ENCODE measurements at places on chromosomes 7 and 10.

DNA sequence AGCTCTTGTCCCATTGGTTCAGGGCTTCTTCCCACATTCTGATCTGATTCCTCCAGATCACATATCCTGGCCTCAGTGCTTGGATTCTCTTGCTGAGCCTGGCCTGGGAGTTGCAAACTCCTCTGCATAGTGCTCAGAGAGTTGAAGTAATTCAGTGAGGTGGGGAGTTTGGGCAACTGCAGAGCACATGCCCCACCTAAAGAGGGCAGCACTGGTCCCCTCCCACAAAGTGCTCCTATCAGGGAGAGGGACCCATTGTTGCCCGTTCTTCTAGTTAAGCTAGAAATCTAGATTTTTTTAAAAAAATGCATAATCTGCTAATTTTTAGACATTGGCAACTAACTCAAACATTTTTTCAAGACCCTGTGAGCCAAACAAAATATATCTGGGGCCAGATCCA, 45.1 kb downstream of the CHN2 start:
- peak; percentile 50 for DNase-seq

DNA sequence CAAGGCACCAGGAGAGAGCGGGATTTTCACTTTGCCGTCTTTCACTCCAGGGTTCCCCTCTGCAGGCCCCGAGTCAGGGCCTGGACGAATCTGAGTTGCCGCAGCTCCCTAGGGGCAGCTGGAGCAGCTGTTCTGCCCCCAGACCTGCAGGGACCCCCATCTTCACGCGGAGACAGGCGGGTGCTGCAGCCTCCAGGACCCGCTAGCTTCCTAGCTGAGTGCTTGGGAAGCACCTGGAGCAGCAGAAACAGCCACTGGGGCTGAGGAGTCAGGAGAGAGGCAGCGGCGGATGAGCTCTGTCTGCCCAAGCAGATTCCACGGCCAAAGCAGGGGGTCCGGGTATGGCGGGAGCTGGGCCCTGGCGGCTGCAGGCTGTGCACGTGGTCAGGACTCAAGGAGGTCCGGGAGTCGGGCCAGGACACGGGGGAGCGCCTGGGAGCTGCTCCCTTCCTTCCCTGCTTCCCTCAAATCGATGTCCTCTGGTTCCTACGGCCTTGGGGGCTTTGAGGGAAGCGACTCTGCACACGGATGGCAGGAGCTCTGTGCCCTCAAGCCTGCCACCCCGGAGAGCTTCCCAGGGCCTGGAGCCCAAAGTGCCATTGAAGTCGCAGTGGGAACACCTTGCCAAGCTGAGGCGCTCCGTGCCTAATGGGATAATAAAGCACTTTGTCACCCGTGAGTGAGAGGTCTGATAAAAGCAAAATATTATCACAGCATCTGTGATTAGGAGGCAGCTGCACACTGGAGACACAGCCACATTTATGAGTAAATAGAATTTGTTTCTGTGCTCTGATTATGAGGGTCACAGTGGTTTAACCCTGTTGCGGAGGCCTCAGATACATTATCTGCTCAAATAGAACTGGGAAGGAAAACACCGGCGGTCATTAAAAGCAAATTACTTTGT, 17.2 kb downstream of the MNX1 start:
- DNase-seq: no peak

- peak; percentile 80 for DNase-seq
These were observed 10.5 kb downstream of the TMEM273 start for GRCh38 chr10:49177391-49178355.

DNA sequence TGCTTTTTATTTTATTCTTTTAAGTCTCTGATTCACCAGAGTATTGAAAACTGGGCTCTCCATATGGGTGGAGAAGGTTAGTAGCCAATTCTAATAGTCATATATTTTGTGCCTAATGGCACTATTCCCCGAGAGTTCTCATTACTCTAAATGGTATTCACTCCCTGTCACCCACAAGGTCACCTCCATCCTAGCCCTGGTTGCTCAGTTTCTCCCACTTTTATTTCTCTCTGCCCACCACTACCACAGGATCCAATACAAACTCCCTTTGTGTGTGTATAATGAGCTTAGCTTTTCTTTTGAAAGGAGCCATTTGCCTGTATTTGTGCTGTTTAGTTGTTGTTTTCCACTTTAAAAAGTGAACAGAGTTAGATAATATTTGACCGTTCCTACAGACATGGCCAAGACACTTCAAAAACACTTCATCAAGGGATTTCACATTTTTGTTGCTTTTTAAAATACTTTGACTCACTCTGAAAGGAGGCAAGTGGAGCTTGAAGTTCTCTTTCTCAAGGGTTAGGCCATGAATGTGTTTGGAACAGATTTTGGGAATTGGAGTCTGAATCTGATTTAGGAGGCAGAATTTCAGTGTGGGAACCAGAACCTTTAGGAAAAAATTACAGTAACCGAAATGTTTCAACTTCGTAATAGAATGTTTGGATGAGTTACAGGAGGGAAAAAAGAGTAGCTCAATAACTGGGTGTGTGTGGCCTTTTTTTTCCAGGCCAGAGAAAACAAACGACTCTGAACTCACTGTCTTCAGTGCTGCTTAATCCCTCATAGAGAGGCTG, 321.3 kb downstream of the BICC1 start:
- DNase-seq: no peak

DNA sequence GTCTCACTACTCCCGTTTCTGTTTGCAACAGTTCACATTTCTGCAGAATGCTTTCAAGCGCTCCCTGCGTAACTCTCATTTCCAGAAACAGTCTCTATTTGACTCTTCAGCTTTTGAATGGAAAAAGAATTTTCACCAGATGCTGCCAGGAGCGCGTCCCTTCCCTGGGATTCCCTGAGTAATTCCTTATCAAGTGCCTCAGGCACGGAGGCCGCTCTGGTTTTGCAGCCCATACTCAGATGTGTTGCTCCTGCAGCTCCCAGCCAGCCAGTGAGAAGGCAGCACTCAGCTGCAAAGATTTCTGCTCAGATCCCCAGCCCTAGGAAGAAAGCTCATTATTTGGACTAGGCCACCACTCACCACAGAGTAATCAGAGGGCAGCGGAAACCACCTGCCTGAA, 161.1 kb upstream of the CHST15 start:
- DNase-seq: no peak

GRCh38 chr10:44799966-44800365, 111.2 kb upstream of the TMEM72 start:
- DNase-seq: no peak

- no peak for DNase-seq
These were observed 151.1 kb downstream of the DGKB start for GRCh38 chr7:14751461-14751860.

- DNase-seq: no peak
These were observed 146.7 kb upstream of the NRP1 start for GRCh38 chr10:33481184-33481583.

DNA sequence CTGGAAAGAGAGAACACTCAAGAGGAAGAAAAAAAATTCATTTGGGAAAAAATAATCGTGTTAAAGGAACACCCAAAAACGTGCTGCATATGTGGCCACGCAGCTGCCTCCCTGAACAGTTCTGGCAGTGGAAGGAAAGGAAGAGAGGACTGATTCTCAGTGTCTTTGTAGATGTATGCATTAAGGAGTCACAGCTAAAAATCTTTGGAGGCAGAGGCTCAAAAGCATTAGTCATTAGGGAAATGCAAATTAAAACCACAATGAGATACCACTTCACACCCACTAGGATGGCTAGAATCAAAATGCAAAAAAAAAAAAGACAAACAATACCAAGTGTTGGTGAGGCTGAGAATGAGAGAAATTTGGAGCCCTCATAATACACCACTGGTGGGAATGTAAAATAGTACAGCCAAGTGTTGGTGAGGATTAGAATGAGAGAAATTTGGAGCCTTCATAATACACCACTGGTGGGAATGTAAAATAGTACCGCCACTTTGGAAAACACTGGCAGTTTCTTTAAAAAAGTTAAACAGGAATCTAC, 134.7 kb downstream of the SLIT1 start:
- no peak for DNase-seq

DNA sequence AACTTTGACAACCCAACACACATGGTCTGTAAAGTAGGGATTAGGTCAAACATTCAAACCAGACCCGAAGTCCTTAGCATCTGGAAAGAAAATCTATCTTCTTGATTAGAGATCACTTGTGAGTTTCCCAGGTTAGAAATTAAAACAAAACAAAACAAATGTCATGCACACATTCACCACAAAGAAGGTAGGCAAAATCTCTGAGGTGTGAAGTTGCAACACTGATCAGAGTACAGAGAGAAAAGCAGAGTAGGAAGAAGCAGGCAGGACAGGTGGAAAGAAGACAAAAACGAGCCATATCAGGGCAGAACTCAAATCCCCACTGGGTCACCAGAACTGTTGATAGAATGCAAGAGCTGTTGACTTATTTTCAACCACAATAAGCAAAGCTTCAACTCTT, 102.8 kb upstream of the THSD7A start:
- DNase-seq: no peak

DNA sequence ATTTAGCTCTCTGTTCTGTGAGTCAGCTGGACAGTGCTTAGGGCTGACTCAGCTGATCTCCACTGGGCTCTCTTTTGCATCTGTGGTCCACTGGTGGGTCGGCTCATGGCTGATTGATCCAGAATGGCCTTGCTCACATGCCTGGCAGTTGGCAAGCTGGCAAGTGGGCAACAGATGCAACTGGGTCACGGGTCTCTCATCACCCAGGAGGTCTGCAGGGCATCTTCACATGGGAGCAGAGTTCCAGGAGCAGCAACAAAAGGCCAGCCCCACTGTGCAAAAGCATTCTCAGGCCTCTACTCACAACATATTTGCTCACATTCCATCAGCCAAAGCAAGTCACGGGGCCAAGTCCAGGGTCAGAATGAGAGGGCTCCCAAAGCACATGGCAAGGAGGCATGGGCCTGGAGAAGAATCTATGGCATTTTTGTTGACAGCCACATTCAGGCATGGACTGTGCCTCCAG, 98.8 kb downstream of the OAT start:
- no peak for DNase-seq

DNA sequence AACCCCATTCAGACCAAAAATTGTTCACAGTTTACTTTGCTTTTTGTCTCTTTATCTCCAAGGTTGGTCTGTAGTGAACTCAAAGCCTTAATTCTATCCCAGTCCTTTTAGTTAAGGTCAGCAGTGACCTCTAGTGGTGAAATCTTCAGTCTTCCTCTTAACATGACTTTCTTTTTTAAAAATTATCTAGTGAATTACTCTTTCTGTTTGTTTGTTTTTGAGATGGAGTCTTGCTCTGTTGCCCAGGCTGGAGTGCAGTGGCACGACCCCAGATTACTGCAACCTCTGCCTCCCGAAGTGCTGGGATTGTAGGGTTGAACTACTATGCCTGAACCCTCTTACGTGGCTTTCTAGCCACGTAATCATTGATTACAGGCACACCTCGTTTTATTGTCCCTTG, 25.0 kb downstream of the ZNF487 start:
- peak; percentile 73 for DNase-seq

GRCh38 chr7:98286701-98287485, 5.4 kb downstream of the BRI3 start:
- no peak for DNase-seq

- no peak for DNase-seq
These were observed 43.4 kb upstream of the GHITM start for GRCh38 chr10:84095811-84096497.

- no peak for DNase-seq
These were observed at the start of gene NEBL for GRCh38 chr10:20897146-20897825. Gene NEBL (minus strand): TSS chr10:20897311. CDS start chr10:20897205, 106 bp downstream.

GRCh38 chr10:112855134-112855533, 94.9 kb upstream of the TCF7L2 start:
- DNase-seq: no peak

GRCh38 chr7:7851381-7851780, 117.2 kb upstream of the GLCCI1 start:
- peak; percentile 3 for DNase-seq

- peak; percentile 94 for DNase-seq
These were observed 26.4 kb downstream of the PRF1 start for GRCh38 chr10:70575874-70576802.

- DNase-seq: no peak
These were observed 13.4 kb downstream of the CHUK start for GRCh38 chr10:100216006-100216405.

DNA sequence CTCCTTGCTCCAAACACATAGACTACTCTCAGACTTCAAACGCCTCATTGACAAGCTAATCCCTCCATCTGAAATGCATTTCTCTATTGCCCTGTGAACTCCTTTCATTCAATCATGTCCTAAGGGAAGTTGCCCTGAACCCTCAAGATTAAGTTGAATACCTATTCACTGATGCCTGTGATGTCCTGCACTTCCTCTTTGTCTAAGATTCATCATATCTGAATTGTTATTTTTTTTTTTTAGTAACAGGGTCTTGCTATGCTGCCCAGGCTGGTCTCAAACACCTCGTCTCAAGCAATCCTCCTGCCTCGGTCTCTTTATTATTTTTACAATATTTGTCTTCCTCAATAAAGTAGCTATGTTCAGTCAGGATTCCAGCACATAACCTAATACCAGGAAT, 3.2 kb downstream of the PSMA2 start:
- DNase-seq: no peak

- DNase-seq: peak; percentile 42
These were observed 493.3 kb upstream of the PODXL start for GRCh38 chr7:132049462-132050304.

DNA sequence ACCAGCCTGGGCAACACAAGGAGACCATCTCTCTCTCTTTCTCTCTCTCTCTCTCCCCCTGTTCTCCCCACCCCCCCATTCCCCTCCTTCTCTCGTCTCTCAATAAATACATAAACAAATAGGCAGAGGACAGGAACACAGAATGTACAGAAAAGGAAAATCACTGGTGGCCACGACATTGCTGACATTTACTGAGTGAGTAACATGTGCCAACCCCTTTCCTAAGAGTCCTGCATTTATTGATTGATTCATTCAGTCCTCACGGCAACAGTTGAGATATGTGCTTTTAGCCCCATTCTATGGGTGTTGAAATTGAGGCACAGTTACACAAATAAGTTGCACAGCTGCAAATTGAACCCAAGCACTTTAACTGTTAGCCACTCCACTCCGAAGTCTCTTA, 114.3 kb upstream of the SAMD8 start:
- no peak for DNase-seq

DNA sequence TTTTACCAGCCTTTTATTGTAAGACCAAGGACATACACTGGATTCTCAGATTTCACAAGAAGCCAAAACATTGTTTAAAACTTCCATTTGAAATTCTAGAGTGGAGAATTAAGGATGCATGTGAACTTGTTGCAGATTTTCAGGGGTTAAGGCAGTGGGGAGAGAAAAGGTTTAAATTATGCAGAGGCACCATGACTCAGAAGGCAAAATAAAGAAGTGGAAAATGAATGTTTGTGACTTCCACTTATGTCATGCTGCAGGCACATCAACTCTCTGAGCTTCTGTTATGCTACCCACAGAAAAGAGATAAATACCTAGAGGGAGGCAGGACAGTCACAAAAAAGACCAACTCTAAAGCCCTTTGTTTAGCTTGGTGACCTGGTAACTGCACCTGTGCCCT, 84.4 kb upstream of the BET1 start:
- peak; percentile 19 for DNase-seq

Measured in inflammatory macrophage (primary cell).